ENCODE measurements at places on chromosomes 11 and 22.

GRCh38 chr11:113444502-113445123 is 30.6 kb downstream of the DRD2 start:
- no peak for DNase-seq

DNA sequence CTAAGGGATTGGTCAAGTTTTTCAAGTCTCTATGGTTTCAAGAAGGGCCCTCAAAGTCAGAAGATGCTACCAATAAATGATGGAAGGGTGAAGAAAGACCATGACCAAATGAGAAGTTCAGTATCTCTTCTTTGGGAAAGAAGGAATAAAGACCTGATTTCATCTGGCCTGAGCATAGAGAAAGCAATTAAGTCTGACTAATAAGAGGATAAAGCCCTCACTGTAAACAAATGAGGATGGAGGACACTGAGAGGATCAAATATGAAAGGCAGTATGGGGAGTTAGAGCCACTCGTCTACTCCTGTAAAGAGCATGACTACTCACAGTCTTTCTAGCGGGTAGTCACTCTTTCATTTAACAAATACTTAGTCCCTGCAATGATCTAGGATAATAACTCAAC is 44.6 kb downstream of the FAM168A start:
- DNase-seq: no peak

GRCh38 chr11:16160146-16160545 is 196.2 kb downstream of the SOX6 start:
- DNase-seq: no peak

- DNase-seq: no peak
These were observed 19.8 kb upstream of the TLCD5 start for GRCh38 chr11:120305286-120305685.

GRCh38 chr11:20518323-20518834 is 81.0 kb upstream of the SLC6A5 start:
- no peak for DNase-seq

DNA sequence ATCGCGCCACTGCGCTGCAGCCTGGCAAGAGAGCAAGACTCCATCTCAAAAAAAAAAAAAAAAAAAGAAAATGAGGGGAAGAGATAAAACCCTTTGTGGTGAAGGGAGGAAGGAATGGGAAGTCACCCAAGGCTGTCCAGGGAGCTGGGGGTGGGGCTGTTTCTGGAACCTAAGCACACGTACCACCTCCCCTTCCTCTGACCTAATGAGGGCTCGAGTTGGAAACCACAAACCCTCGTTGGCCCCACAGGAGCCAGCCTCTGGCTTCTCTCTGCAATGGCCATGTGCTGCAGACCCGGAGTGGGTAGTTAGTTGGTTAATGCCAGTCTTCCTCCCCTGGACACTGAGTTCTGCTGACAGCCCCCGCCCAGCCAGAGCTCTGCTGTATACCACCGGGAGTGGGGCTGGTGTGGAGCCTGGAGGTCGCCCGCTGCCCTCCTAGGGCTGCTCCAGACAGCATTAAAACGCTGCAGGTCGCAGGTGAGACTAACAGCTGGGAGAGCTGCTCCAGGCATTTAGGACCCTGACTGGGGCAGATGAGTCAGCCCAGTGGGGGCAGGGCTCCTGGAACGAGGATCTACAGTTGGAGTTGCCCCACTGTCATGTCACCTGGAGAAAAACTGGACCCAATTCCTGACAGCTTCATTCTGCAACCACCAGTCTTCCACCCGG is at the start of gene LGALS12:
Gene LGALS12 (plus strand): TSS at position 228 of the 672 bp plus-strand sequence. CDS start 375 bp downstream, at position 603.
- DNase-seq: no peak

- no peak for DNase-seq
These were observed 61.3 kb upstream of the NARS2 start for GRCh38 chr11:78635814-78636506.

GRCh38 chr11:120219938-120220746 is 9.3 kb downstream of the OAF start:
- DNase-seq: no peak

- DNase-seq: no peak
These were observed 269.6 kb downstream of the LRRC4C start for GRCh38 chr11:41189701-41190436.

DNA sequence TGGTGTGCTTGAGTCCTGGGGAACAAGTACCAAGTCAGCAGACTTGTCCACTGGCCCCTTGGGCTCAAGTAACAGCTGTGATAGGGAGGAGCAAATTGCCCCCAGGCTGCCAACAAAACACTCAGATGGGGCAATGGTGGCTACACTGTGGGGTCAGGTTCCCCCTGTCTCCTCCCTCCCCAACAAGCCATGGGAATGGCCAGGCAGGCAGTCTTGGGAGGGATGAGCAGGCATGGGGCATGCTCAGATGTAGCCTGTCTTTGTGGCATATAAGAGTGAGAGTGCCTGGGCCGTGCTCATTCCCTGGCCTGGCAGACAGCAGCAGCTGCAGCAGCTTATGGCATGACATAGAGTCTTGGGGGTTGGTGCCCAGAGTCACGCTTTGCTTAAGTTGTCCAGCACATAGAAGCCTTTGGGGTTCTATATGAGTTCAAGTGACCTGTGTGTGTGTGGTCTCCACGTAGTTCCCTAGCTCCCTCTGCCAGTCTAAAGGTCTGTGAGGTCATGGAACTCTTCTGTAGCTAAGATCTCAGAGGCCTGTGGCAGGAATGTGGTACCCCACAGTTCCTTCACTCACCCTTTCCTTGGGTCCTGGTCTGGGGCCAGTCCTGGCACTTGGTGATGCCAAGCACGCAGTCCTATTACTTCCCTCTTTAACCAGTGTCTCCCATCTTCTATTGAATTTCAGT is 44.7 kb downstream of the BIRC2 start:
- no peak for DNase-seq

DNA sequence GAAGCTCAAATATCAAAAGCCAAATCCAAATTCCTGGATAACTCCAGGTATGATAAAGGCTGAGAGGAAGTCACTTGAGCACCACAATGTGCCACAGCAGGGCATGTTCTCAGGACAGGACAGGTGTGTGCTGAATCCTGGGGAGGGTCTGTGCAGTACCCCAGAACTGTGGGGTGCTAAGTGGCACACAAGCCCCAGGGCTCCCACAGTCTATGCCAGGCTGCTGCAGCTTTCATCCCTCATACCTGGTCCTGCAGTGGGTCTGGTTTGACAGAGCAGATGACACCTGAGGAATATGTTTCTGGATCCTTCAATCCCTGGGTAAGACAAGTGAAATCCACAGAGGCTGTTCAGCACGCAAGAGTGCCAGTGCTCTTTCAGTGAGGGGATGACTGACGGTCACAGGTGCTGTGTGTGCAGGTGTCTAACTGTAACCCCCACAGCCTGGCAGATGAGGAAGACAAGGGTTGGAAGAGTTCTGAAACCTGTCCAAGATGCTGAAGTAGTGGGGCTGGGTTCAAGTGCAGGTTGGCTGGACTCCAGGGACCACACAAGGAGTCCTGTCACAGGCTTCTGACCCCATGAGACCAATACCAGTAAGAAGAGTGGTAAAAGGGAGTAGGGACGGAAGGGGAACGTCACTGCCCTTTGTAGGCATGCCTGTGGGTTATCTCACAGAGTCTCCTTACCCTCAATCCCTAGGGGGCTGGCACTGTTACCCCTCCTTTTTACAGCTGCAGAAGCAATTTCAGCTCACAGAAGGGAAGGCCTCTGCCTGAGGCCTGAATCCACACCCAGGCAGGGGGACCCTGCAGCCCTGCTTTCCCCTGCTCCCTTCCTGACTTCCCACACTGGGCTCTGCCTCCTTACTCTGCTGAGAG is 14.1 kb downstream of the SERPIND1 start:
- no peak for DNase-seq

Measured in T-helper 22 cell (primary cell).